GM04504 (cell line): ENCODE measurements at places on chromosomes 3 and 15.

GRCh38 chr3:157087780-157088600 is 72.0 kb downstream of the CCNL1 start:
- DNase-seq = no peak

- DNase-seq = peak; percentile 19
Measured at GRCh38 chr3:190644766-190645165, 130.9 kb downstream of the IL1RAP start.

DNA sequence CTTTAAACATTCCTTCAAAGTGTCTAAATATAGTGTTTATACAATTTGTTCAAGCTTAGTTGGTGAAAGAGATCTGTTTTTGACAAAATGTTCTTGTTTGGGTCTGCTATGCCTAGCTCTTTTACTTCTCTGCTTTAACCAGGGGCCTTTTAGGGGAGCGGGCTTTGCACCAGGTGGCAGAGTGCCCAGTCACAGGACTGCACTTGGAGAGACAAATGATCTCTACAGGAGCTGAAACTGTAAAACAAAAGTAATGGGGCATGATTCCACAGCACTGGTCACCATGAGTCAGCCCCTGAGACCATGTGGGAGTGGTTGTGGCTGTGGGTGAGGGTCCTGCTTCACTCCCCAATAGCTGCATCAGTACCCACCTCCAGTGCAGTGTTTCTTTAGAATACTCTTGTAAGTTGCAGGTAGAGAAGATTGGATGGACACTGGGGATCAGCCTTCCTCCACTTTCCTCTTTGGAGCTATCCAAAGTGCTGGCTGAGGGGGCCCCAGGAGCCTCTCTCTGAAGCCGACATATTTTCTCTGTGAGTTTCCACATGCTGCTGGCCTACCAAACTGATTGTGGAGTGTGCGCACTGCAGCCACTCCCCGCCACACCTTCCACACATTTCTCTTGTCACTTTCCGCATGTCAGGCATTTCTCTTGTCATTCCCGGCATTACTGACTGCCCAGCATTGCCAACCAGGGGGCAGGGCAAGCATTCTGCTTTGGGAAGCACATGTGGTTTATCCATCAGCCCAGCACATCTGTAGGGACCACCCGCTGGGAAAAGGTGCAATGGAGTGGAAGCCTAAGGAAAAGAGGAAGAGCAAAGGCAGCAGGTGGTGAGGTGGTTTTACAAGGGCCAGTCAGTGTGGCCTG is 110.0 kb downstream of the EPHB1 start:
- DNase-seq = no peak

DNA sequence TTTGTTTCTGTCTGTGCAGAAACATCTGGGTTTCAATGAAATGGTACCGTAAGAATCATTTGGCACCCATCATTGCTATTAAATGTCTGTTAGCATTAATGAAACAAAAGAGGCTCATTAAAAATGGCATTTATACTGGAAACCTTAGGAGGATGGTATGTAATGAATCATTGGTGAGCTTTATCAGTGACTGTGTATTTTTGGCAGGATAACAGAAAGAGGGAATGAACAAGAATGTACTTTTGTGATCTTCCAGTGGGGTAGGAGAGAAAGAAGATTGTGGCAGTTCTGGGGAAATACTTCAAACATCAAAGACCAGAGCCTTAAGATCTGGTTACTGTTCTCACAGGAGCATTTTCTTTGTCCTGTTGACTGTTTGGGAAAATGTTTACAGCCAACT is 4.7 kb upstream of the DCBLD2 start:
- DNase-seq = peak; percentile 44

DNA sequence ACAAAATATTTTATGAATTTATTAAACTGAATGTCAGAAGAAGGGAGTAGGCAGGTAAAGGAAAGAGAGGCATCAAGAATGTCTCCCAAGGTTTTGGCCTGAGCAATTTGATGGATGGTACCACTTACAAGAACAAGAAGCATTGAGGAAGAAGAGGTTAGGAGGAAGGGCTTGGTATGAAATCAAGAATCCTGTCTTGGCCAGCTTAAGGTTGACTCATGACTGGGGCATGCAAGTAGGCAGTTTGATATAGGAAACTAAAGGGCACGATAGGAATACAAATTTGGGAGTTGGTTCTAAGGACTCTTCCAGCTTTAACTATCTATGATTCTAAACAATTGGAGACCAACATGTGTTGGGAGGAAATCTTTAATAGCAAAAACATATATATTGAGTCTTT is 79.1 kb downstream of the NTRK3 start:
- DNase-seq = no peak

DNA sequence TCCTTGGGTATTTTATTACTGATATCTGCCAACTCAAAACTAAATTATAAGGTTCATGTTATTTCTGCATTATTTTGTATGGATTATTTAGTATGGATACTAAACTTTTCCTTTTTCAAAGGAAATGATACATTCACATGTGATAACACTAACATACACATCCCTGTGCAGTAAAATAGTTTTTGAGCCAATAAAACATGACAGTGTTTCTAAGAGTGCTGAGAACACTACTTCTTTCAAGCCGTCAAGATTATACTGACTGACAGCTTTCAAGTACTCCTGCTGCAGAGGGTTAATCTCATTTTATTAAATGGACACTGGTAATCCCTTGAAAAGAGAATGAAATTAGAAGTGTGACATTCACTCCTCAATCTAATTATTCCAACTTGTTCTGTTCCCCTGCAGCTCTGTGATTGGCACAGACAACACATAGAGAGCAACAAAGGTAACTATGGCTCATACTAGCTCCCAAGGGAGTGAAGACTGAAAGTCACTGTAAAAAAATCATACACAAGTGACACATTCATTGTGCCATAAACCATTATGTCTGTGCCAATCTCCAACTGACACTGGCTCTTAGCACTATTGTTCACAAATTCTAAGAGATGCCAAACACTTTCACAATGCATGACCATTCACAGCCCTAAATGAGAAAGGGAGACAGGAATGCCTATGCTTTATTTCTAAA is 468.6 kb downstream of the SHQ1 start:
- DNase-seq = no peak

- no peak for DNase-seq
Measured at GRCh38 chr3:43857361-43858293, 166.9 kb downstream of the ABHD5 start.

- no peak for DNase-seq
Measured at GRCh38 chr15:58931987-58932588, 1.4 kb downstream of the SLTM start.

DNA sequence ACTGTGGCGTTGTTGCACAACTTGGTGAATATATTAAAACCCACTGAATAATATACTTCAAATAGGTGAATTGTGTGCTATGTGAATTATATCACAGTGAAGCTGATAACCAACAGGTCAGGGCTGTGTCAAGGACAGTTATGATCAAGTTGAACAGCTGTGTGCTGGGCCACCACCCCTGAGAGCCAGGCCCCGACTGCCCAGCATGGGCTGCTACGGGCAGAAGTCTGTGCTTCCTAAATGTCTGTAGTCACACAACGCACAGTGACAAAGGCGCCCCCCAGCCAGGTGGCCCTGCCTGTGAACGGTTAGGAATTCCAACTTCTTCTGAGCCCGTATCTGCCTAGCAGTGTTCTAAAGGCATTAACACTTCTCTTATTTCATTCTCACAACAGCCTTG is 32.8 kb downstream of the TKT start:
- DNase-seq = no peak

DNA sequence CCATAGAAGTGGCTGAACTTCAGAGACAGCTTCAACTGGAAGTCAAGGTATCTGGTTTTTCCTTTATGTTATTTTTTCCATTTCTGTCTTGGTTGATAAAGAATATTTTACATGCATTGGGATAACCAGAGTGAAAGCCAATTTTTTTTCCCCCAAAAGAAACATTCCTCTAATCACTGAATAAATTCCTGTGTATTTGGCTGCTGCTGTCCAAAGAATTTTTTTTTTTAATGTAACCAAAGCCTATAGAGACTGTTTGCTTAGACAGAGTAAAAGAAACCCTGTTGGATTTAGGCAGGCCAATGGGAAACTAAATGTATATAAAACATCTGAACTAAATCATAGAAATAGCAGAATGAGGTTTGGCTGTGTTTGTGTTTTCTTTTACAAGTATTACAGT is 75.2 kb downstream of the CGNL1 start:
- DNase-seq = no peak

GRCh38 chr3:27352047-27352446 is 17.1 kb downstream of the NEK10 start:
- no peak for DNase-seq

DNA sequence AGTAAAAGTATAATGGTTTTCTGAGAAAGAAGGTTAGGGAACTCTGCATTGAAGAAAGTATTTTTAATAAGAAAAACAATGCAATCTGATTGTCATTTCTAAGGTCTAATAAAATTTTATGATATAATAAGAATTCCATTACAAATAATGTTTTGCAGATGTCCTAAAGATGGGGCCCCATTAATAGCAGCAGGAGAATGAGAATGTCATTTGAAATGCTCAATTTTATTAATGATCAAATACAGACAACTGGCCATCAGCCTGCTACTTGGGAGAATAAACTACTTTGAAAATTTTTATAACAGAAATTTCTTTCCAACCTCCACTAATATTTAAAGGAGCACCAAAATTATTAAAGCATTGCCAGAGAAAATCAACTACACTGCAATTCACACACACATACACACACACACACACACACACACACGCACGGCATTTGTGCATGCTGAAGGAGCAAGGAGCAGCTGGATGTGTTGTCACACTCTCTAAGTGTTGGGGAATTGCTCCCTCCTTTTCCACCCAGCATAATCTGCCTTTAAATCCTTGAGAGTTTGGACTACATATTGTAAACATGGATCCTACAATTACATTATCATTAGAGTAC is 109.5 kb downstream of the THRB start:
- no peak for DNase-seq

DNA sequence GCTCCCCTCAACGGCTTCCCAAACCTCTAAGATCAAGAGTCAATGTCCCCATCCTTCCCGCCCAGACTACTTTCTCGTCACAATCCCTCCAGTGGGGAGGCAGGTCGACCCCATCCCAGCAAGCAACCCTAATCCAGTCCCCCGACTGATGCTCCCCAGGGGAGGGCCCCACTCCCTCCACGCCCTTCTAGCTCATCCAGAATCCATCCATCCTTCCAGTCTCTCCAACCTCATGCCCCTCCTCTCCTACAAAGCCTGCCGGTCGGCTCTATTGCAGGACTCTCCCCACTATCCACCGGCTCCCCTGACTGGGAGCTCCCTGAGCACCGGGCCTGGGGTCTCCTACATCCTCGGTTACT is 1.3 kb downstream of the ADAMTS7 start:
- DNase-seq = no peak

DNA sequence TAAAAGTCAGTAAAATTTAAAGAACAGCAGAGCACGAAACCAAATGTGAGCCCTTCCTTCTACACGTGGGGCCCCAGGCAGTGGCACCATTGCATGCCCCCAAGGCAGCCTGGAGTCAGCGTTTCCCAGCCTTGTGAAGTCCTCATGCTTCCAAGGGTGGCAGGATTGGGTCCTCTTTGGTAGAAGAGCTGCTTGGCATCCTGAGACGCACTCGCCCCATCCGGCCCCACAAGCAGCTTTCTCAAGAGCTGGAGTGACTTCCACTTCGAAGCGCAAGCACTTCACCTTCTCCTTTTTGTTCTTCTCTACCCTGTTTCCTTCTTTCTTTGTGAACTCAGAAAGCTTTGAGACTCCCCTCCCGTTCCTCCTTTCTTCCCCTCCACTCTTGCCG is 34.7 kb downstream of the ZNF710 start:
- no peak for DNase-seq

DNA sequence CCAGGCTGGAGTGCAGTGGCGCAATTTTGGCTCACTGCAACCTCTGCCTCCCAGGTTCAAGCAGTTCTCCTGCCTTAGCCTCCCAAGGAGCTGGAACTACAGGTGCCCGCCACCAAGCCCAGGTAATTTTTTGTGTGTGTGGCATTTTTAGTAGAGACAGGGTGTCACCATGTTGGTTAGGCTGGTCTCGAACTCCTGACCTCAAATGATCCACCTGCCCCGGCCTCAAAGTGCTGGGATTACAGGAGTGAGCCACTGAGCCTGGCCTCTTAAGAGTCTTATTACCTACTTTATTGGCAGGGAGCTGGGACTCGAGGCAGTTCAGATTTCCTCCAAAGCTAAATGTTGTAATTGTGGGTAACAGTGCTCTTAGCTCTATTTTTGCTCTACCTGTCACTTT is 16.4 kb downstream of the PXYLP1 start:
- DNase-seq = no peak

DNA sequence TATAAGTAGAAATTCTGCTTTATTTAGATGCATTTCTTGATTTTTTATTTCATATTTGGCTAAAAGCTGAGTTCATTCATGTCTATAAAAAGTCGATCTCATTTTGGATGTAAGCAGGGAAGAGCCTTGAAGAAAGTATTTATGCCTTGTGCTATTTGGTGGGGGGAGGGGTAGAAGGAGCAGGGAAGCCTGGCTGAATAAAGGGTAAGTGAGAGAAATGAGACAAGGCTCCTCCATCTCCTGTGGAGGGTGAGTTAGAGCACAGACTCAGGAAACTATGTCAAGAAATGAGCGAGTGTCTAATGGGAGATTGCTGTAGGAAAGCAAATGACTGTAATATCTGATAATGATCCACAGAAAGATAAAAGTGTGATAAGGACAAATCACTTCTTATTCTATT is 121.8 kb upstream of the ATP11B start:
- DNase-seq = no peak

- DNase-seq = no peak
Measured at GRCh38 chr15:60057554-60057953, 53.4 kb downstream of the FOXB1 start.

DNA sequence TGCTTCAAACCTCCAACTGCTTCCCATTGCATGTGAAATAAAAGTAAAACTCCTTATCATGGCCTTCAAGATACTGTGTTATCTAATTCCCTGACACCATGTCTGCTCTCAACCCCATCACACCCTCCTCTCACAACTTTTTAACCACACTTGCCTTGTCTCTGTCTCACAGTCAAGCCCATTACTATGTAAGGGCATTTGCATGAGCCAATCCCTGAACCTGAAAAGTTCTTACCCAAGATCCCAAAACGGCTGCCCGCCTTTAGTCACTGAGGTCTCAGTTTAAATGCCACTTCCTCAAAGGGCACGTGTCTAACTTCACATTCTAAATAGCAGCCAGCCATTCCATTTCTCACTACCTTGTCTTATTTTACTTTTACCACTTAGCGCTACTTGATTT is 83.1 kb downstream of the SST start:
- DNase-seq = no peak

GRCh38 chr15:43526261-43526930 is 9.0 kb downstream of the MAP1A start:
- DNase-seq = no peak

- DNase-seq = no peak
Measured at GRCh38 chr3:127834771-127835170, 12.5 kb upstream of the MGLL start.
